Non-pigmented ciliary epithelial cell (primary cell): ENCODE measurements at places on chromosomes 6 and 20.

DNA sequence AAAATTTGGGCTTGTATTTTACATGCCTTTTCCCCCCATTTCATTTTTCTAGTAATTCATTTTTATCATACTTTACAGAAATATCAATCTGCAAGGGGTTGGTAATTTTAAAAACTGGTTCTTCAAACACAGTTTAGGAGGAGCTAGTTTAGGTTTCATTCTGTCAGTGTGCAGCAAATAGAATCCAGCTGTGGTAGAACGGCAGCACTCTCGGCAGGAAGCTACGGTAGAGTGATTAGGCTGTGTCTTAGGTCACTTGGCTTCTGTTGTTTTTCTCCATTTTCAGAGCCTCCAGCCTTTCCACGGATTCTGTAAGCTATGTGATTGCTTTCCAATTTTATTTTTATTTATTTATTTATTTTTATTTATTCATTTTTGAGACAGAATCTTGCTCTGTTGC is 32.7 kb downstream of the TLDC2 start:
- no peak for DNase-seq

DNA sequence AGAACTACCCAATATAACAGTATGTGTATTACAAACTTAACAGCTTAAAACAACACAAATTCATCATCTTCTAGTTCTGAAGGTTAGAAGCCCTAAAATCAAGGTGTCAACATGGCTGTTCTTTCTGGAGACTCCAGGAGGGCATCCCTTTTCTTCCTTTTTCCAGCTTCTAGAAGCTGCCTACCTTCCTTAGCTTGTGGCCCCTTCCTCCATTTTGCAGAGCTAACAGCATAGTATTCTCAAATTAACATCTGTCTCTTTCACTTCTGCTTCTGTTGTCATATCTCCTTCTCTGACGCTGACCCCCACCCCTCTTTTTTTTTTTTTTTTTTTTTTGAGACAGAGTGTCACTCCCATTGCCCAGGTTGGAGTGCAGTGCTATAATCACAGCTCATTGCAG is 52.8 kb upstream of the AKIRIN2 start:
- DNase-seq: no peak

- DNase-seq: peak; percentile 70
These were observed 279.5 kb upstream of the SUPT3H start for GRCh38 chr6:45657226-45657625.

DNA sequence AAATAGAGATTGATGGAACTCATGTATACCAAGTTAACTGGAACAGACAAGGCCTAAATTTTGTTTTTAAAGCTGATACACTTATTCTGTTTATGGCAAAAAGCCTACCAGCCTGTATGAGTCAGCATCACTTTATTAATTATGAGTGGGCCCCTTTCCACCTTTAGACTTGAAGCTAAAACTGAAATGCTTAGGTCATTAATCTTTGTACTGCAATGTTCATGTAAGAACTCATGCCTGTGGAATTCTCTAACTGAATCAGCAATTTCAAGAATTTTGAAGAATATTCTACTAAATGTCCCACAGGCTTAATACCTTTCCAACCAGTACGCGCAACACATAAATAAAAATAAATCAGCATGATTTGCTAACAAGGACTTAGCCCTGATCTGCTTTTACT is 140.2 kb upstream of the PHACTR1 start:
- DNase-seq: no peak

DNA sequence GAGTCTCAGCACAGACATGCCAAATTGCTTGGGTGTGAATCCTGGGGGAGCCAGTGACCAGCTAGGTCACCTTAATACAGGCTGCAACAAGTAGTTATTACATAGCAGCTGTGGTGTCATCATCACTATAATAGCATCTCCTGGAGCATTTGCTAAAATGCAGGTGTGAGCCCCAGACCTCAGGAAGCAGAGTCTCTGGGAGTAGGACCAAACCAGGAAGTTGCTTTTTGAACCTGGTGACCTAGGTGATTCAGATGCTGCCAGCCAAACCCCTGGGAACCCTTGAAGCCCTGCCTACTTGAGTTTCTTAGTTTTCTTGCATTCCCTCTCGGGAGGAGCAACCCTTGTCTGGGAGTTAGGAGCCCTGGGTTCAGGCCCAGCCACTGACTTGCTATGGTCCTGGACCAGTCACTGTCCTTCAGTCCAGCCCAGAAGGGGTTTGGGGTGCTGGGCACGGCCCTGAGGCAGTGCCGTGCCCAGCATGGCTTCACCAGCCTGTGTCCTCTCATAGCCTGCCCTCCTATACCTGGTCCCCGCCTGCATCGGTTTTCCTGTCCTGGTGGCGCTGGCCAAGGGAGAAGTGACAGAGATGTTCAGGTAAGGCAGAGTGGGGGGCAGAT is 39.3 kb upstream of the ID1 start:
- no peak for DNase-seq
